Activated T-cell treated with anti-CD3 and anti-CD28 coated beads, Interleukin-2, amount 50 U/mL, for 24 hours (primary cell): ENCODE measurements at places on chromosomes 6 and 20.

GRCh38 chr6:75863001-75863400 is 114.0 kb downstream of the MYO6 start:
- no peak for DNase-seq

DNA sequence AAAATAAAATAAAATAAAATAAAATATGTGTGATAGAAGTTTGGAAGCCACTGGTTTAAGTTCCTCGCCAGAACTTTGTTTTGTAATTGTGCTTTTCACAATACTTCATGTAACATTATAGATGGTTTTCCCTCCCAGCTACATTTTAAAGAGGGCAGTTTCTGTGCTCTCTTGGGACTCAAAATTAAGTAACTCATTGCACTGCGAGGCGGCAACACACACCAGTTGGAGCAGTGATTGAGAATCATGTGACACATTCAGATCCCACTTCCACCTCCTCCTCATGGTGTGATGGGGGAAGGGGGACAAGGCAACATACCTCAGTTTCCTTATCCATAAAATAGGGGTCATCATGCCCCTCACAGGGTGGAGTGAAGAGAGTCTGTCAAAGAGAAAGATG is 7.5 kb downstream of the C2 start:
- DNase-seq: no peak

DNA sequence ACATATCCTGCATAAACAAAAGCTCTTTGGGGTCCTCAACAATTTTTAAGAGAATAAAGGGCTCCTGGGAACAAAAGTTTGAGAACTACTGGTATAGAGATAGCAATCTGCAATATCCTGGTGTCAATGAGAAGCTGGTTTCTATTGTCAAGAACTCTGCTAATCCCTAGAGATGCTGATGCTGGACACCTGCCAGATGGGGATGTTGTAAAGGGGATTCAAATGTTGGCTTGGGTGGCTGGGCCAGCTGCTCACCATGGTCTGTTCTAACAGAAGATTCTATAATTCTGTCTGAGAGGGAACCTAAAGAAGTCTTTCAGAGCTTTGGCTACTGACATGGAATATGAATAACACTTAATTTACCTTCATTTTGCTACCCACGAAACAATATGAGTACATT is 137.8 kb downstream of the BTBD9 start:
- no peak for DNase-seq

DNA sequence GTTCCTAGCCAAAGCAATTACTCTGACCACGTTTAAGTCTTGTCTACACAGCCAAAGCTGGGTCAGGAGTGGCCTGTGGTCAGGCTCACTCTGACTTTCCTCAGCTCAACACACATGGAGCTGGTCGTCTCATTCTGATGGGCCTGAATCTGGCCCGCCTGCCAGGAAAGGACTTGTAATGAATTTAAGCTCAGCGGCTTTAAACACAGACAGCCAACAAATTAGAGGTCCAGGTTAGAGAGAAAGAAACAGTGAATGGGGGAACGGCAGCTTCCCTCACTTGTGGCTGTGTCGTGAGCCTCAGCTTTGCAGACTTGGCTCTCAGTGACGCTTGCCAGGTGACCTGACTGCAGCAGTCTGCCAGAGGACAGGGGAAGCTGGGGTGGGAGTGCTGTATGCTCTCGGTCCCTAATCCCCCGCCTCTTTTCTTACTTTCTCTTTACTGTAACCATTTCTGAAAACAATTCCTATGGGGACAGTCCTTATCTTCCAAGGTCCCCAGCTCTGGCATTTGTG is 121.9 kb upstream of the AGPAT4 start:
- DNase-seq: no peak

DNA sequence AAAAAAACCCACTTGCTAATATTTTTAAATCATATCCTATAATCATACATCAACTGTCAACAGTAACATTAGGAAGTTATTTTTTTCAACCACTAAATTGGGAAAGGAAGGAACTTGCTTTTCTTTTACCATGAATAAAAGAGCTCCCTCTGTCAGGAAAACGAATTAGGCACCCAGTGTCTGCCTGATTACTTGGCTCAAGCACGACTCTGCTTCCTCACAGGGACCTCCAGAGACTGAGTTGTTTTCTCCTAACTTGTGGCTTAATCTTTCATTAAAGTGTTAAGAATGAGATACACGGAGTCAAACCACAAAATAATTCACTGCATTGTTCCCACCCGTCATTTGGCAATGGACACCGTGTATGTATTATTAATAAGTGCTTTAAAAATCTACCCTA is 1405.1 kb upstream of the EYS start:
- DNase-seq: no peak

- DNase-seq: no peak
Measured at GRCh38 chr6:55937261-55937947, 62.0 kb upstream of the BMP5 start.

DNA sequence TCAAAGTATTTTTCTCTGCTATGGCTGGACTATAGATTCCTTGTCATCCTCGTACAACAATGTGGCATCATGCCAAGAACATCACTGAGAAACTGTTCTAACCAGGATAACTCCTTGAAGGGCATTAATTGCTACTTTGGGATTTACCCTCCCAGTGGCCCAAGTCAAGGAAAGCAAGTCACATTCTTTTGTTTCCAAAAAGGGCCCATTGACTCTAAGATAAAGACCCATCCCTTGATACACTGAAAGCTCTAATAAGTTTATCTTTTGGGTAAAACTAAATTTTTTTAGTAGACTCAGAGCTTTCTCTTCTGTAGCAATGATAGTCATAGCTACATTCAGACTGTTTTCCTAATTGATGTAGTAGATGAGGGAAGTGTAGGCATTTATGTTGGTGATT is at the start of gene OR2J3:
Gene OR2J3, plus strand, starts transcription at position 301 of the 400 bp plus-strand sequence. CDS start 3,833 bp downstream, outside the sequence.
- no peak for DNase-seq

DNA sequence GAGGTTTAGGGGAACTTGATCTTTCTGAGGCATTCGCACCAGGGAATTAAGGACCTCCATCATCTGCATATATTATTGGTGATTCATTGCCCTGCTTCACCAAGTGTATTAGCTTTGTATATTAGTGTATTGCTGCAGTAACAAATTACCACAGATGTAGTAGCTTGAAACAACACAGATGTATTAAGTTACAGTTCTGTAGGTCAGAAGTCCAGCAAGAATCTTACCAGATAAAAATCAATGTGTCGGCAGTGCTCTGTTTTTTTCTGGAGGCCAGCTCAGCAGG is 65.8 kb downstream of the HMGN3 start:
- DNase-seq: no peak

DNA sequence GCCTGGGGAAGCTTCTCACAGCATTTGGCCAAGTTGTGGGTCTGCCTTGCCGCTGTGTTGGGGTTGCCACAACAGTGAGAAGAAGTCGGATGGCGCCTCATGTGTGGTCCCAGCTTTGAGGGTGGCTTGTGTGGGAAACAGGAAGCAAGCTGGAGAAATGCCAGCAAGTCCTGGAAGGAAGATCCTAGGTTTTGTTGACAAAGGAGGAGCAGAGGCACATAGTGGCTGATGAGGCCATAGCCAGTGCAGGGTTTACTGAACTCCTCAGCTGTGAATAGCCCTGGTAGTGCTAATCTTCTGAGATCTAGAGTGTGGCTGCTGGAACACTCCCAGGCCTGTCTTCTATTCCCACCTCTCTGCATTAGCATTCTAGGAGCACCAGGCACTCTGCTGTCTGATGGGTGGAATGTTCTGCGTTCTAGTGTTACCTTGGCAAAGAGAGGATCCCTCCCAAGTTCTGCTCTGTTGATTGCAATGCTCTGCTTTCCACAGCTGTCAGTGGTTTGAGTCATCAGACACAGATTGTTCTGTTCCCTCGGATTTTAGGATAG is 25.2 kb downstream of the SNPH start:
- no peak for DNase-seq

- DNase-seq: no peak
Measured at GRCh38 chr6:7893342-7893741, 17.2 kb downstream of the TXNDC5 start.

GRCh38 chr20:4688305-4688704 is 33.4 kb upstream of the PRND start:
- no peak for DNase-seq

DNA sequence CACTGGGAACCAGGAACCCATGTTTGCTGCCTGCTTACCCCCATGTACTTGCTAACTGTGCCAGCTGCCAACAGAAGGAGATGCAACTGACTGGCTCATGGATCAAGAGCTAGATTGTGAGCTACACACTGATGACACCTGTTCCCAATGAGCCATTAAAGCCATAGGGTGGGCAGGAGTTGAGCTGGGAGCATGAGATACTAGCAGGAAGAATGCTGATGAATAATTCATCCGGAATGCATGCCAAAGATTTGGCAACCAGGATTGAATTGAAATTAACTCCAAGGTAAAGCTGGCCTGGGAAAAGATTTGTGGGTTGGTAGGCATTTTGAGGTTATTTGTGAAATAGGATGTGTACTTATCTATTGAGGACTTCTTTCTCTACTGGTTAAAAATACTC is 631.1 kb downstream of the KIF16B start:
- DNase-seq: no peak
